ENCODE measurements at places on chromosomes 2 and 18. TPM values are rescaled to one million over a fixed set of nuclear protein-coding genes. Genes with fewer than 3 reads are reported as not detected.

AGXT gene
- total RNA-seq = not detected

TMEM18 gene
- total RNA-seq = 14.6 TPM

CDH19 gene
- total RNA-seq = 2.5 TPM

NTSR2 gene
- not detected for total RNA-seq

TWIST2 gene
- 11.4 TPM for total RNA-seq

PRSS56 gene
- not detected for total RNA-seq

ZNF396 gene
- total RNA-seq = 5.1 TPM

ITGB6 gene
- 9.9 TPM for total RNA-seq

UCN gene
- 5.2 TPM for total RNA-seq

Data from Peyer's patch (tissue), 4 donors.